ENCODE measurements at places on chromosomes 3 and 15.
A peak's percentile ranks its signal among the peaks of the same experiment; 100 is the strongest.

DNA sequence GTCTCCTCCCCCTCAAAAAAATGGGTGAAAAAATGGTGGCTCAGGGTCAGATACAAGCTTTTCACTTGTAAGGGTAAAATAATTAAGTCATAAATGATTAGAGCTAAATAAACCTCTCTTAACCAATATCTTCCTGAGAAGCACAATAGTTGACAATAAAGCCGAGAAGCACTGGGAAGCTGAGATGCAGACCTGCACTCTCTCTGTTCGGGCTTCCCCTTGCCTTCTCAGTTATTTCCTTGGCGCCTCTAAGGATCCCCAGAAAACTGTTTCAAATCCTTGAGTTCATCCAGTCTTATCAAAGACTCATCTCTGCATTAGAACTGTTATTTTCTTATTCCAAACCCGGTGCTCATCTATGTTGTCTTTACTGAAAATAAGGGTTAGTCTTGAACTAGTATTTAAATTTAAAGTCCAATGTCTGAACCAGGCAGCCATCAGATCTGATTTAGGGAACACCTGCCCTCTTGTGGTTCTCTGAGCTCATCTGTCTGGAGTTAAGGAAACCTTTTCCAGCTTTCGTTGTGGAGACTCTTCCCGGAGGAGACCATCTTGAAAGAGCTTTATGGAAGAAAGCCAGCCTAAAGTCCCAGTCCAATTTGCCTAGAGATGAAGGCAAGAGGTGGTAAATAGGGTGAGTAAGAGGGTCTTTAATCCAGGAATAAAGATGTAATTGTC is 256.4 kb upstream of the MCTP2 start:
- DNase-seq, result no peak

DNA sequence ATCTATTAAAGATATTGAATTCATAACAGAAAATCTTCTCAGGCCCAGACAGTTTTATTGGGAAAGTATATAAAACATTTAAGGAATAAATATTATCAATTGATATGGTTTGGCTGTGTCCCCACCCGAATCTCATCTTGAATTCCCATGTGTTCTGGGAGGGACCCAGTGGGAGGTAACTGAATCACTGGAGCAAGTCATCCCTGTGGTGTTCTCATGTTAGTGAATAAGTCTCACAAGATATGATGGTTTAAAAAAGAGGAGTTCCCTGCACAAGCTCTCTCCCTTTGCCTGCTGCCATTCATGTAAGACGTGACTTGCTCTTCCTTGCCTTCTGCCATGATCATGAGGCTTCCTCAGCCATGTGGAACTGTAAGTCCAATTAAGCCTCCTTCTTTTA is 160.5 kb downstream of the ANO10 start:
- no peak for DNase-seq

DNA sequence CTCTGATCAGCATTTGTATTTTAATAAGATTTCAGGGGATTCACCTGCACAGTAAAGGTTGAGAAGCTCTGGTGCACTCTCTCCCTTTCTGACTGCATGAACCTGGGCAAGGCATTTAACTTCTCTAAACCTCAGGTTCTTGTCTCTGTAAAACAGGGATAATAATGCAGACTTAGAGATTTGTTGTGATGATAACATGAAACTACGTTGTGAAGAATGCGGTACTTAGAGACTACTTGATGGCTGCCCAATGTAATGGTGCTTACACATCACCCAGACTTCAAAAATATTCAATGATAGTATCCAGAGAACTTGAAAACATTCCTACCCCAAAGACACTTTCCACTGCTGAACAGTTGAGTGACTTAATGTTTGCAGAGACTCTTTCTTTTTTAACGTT is 19.8 kb upstream of the TNFSF10 start:
- no peak for DNase-seq

DNA sequence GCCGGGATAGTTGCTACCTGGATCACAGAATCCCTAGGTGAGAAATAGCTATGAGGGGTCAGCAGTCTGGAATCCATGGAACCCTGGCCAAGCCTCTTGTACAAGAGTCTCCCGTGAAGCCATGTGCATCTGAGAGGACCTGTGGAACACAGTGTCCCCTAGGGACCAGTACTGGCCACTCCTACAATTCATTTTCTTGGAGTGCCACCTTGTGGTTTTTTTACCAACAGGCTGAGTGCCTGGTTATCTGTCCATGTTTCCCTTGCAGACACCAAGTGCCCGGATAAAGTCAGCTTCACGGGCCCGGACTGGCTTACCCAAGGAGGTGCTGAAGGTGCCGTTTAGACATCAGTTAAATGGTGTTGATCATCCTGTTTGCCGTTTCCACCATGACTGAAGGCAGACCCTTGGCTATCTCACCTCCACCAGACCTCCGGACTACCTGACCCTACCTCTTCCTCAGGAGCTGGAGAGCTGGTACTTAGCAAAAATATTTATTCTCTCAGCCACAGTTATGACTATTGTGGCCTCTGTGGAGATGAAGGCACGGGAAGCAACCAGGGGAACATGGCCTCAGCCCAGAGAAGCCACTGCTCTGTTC is 93.9 kb downstream of the RBPMS2 start:
- DNase-seq, result peak; percentile 28

GRCh38 chr15:61983081-61983480 is 77.2 kb downstream of the VPS13C start:
- DNase-seq, result no peak

- no peak for DNase-seq
These were observed 77.3 kb upstream of the PHLDB2 start for GRCh38 chr3:111781561-111782446.

DNA sequence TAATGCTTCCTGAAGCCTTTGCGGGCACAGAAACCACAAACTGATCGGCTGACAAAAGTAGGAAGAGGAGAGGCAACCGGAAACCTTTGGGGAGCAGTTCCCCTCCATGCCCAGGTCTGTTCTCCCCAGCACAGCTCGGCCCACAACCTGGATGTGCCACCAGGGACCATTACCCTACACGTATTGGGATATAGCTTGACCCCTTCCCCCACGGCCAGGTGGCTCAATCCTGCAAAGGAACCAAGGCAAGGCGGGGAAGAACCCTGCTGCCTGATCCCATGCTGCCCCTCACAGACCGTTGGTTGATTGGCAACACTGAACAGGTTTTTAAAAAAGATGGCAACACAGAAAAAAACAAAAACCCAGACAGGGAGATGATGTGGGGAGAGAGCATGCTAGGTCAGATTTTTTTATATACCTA is 19.7 kb upstream of the TCAIM start:
- DNase-seq, result no peak

DNA sequence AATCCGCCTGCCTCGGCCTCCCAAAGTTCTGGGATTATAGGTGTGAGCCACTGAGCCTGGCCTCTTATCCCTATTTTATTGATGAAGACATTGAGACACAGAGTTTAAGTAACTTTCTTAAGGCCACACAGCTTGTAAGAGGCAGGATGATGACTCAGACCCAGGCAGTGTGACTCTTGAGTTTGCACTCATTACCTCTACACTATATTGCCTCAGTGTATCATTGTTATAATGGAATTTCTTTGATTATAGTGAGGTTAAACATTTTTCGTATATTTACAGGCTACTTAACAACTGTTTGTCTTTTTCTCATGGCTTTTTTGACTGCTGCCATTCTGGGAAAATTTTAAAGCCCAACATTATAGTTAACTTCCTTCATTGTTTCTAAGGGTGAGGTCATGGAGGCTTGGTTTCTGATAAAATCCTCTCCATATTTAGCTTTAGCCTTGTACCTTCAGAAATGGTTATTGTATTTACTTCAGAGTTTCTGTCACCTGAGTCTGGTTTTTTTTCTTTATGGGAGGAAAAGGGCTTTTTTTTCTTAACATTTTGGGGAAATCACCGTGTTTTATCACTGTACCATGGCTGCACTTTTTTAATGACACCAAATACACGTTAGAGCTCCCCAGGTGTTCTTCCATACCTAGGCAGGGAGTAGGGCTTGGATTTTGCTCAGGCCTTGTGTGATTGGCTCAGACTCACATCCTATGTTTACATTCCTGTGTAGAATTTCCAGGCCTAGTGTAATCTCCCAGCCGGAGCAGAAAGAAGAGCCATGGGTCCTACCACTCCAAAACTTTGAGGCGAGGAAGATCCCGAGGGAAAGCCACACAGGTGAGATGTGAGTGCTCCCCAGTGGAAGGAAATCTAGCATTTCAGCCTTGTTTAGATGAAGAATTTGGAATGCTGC is 6.3 kb downstream of the ZNF774 start:
- no peak for DNase-seq
